ENCODE measurements at places on chromosomes 12 and 14. TPM values are rescaled to one million over a fixed set of nuclear protein-coding genes. Genes with fewer than 3 reads are reported as not detected.

Gene TMEM52B
- not detected for total RNA-seq

Gene STAT6
- 34.4 TPM for total RNA-seq

Gene LRRIQ1
- total RNA-seq: 10.6 TPM

Gene AICDA
- not detected for total RNA-seq

Gene RTN1
- total RNA-seq: 518 TPM

Gene TAS2R42
- total RNA-seq: not detected

Data from glutamatergic neuron (in vitro differentiated cells).